ENCODE measurements at places on chromosomes 1 and 21.
A peak's percentile ranks its signal among the peaks of the same experiment; 100 is the strongest.

DNA sequence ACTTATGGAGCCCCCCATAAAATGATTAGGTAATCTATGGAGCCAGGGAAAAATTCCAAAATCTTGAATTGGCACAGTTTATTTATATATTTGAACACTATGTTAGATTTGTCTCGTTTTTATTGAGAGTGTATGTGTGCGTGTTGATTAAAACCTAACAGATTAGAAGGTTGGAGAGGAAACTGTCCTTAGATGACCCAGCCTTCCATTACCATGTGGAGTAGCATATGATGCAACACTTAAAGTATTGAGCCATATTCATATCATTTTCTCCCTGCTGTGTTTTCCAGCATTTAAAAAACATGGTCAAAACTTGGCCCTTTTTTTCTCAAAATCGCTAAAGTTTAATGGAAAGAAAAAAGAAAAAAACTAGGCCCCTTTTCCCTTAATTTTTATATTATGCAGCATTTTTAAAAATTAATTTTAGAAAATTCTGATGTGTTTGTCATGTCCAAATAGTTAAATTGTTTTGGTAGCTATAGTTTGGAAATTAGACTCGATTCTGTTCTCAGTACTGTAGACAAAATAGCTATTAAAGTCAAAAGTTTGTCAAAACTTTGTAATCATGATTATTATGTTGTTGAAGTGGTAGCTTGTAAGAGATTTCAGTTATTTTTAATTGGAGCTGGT, 2.3 kb downstream of the LRRC8D start:
- DNase-seq, result peak; percentile 64

DNA sequence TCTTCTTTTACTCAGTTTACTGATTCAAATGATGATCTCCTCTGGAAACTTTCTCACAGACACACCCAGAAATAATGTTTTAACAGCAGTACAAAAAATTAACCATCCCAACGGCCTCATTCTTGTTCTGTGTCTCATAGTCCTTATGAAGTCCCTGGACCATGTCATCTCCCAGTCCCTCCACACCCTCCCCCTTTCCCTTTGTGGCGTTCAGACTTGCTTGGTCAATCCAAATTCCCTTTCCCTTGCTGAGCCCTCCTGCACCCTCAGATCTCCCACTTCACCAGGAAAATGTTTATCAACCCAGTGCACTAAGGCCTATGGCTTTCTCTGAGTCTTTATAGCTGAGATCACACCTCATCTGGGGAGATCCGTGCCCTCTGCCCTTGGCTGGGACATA, 85.9 kb downstream of the CENPF start:
- DNase-seq, result no peak

GRCh38 chr1:55713516-55713915, 498.4 kb upstream of the USP24 start:
- no peak for DNase-seq

DNA sequence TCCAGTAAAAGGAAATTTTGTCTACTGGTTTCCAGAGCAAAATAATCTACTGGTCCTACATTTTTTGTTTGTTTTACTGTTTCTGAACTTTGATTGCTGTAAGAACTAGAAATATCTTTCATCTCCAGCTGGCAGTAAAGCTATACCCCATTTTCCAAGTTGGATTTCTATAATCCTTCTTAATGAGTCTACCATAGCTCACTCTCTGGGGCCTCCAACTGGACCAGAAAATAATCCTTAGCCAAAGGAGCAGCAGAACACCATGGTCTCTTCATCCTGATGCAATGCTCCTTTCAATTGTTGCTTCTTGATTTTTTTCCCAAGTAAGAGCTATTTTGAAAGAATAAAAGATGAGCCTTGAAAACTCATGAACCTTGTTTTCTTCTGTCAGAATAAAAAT, 110.0 kb upstream of the COL11A1 start:
- DNase-seq, result no peak

GRCh38 chr1:210669951-210670350, 341.2 kb downstream of the HHAT start:
- DNase-seq, result no peak

DNA sequence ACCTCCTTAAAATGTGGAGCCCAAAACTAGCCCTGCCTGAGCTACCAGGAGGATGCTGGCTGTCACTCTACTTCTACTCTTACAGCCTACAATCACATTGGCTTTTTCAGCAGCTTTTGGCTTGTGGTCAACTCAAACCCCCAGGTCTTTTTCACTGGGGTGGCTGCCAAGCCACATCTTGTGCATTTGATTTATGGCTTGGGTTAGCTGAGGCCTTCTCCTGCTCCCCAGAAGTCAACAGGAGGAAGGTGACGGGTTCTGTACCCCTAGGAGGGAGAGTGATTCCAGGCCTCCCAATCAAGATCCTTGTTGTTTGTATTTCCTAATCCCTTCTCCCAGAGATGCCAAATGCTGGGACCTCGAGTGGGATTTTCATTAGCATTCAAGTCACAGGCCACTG, 124.3 kb downstream of the LACTBL1 start:
- no peak for DNase-seq

DNA sequence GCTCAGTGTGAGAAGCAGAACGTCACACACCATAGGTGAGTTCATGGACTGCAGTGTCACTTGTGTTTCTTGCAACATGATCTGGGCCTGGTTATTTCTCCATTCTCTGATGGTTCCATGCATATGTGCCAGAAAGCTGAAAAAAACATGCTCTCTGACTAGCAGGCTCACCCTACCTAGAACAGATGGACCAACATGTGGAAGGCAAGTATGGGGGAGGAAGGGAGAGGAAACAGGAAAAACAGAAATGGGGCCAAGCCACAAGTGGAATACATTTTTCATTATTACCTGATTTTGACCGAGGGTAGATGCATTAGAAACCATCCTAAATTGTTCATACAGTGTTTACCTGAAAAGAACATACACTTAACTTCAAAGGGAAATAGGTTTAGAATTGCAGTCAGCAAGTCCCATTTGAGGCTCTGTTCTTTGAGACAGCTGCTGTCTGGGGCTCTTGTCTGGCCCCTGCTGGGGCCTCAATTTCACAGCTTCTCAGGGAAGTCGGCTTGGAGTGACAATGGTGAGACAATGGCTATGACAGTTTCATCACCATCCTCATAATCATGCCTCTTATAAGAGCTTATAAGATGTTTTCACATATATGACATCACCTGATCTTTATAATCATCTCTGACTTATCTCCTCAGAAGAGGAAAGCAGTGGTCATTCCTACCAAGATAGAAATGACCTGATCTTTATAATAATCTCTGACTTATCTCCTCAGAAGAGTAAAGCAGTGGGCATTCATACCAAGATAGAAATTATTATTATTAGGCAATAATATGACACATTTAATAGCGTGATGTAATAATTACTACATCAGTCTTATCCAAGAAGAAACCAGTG, 327.3 kb downstream of the SIPA1L2 start:
- no peak for DNase-seq

- peak; percentile 93 for DNase-seq
Observed at GRCh38 chr21:38351961-38352521, 95.2 kb downstream of the KCNJ15 start.

DNA sequence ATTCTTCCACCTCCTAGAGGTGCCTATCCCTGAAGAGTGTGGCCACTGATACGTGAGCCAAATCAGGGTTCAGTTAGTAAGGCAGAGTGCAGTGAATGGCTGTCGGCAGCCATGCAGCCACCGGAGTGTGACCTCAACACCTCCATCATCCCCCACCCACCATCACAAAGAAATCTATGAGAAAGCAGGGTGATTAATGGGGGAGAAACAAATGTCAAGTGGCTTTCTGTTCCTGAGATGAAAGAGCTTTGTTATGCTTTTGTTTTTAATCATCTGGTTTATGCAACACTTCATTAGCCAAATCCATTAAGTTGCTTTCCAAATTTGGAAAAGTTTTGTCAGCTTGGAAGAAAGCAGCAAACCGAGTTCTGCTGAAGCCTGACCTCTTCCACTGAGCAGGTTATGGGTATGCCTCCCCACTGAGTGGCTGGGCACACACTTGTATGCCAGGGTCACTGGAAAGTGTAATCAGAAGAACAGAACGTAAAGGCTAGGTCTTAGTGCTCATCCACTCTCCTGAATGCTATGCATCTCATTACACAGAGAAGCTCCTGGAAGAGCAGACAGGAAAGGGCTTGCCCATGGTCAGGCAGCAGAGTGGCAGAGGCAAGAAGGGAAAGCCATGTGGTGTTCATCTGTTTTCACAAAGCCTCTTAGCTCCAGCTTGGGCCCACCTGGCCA, 57.1 kb upstream of the ATP1B1 start:
- DNase-seq, result no peak

- peak; percentile 64 for DNase-seq
Observed at GRCh38 chr1:24199291-24199900, 12.3 kb upstream of the IFNLR1 start.
